Activated naive CD4-positive, alpha-beta T cell (primary cell): ENCODE measurements at places on chromosomes 3 and 15.

- no peak for DNase-seq
Observed at GRCh38 chr3:64809086-64809485, 121.3 kb upstream of the ADAMTS9 start.

DNA sequence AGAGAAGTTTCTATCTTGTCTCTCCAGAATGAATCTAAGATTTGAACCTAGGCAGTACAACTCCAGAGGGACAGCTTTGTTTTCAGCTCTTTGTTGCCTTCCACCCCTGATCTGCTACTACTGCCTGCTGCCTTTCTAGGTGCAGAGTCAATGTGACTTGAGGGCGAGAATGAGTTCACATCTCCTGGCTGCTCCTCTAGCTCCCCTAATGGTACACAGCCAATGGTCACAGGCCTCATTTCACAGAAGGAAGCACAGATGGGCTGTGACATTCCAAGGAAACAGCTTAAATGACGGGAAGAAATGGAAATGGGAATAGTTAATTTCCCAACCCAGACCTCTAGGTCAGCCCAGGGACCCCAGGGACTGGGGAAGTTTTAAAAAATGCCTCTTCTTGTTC lies 32.4 kb downstream of the FAM43A start:
- DNase-seq = no peak

- no peak for DNase-seq
Observed at GRCh38 chr15:60609721-60610320, 130.9 kb upstream of the ICE2 start.

GRCh38 chr3:117611211-117611610 lies 901.6 kb downstream of the TUSC7 start:
- DNase-seq = no peak

DNA sequence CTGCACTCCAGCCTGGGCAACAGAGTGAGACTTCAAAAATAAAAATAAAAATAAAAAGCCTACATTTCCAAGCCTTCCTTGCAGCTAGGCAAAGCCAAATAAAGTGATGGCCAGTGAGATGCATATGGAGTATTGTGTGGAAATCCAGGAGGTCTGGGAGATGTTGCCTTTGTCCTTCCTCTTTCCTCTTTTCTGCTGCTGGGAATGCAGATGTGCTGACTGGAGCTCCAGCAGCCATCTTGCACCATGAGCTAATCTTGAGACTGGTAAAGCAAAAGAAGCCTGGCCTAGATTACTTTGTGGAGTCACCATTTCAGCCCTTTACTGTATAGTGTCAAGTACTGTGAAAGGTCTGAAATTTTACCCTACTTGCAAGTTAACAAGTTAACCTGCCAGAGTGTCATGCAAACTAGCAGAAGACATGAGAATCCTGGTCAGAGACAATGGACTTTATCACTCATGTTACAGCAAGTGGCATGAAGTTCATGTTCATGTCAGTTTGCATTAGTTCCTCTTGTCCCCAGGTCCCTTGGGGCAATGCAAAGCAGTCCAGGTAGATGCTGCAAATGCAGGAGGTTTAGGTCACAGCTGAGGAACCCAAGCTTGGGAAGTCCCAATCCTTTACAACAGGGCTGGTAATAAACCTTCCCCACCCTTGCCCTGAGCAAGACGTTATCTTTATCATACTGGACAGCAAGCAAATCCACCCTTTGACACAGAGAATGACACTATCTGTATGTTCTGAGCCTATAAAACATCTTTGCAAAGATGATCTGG lies 103.1 kb downstream of the TLE3 start:
- DNase-seq = no peak

DNA sequence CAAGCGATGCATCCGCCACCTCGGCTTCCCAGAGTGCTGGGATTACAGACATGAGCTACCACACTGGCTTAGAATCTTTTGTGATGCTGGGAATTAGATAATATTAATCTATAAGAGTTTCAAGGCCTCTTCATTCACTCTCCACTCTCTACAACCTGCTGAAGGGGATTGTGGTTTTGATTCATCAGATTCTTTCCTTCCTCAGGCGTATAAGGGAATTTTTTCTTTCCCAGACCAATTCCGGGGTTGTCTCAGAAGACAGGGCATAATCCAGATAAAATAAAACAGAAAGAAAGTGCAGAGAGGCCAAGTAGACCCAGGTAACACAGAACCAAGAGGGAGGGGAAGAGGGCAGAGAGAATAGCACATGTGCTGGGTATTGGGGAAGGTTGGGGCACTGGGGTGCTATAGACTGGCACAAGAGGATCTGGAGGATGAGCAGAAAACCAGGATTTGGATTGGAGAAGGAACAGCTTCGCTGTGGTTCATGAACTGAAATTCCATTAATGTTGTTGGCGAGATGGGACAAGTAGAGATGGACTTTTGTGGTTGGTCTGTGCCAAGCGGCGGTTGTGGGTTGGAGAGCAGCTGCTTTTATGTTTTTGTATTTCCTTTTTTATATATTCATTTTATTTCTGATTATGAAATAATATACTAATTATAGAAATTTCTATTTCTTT lies 12.8 kb downstream of the ARL6IP5 start:
- no peak for DNase-seq

GRCh38 chr3:158768361-158768787 lies 33.5 kb upstream of the MFSD1 start:
- no peak for DNase-seq

- DNase-seq = no peak
Observed at GRCh38 chr3:119759962-119760361, 21.9 kb upstream of the NR1I2 start.

DNA sequence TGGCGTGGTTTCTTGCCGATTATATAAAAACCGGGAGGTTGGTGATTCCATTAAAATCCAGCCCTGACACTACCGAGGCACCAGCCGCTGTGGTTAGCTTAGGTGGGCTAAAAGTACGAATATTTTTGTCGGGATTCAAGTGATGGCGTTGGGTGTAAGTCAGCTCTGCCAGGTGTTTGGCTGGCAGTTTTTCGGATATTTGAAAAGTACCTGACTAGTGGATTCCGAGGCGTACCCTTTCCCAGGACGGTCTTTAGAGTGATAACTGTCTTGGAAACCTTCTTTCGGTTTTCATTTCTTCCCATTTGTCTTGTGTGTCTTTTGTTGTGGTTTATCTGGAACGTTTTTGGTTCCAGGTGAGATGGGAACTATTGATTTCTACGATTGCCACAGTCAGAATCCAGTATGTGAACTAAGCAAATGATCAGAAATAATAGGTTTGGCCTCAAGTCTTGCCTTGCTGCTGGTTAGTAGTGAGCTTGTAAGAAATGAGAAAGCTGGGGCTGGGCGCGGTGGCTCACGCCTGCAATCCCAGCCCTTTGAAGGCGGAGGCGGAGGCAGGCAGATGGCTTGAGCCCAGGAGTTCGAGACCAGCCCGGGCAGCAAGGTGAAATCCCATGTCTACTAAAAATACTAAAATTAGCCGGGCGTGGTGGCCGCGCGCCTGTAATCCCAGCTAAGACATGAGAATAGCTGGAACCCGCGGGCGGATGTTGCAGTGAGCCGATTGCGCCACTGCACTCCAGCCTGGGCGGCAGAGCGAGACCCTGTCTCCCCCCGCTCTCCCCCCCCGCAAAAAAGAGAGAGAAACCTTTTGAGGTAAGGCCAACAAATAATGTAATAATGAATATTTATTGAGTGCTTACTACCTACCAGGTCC lies 1.4 kb downstream of the FYTTD1 start:
- peak; percentile 10 for DNase-seq

DNA sequence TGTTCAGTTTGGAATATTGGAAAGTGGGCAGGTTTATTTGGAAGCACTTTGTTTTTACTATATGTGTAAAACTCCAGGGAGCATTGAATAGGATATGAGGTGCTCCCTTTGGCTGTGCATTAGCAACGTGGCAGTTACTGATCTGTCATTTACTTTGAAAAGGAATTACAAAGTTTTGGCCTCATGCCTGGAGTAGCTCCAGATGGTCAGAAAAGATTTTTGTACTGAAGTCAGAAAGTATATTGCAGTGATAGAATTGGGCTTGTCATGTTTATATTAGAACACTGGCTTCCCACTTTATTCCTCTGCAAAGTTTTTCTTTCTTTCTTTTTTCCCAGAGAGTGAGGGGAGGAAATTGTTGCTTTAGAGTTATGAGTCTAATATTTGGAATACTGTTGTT lies 26.1 kb downstream of the FNDC3B start:
- DNase-seq = no peak

GRCh38 chr15:56877255-56877970 lies 41.0 kb upstream of the TCF12 start:
- no peak for DNase-seq

GRCh38 chr3:45943207-45943846 lies at the start of gene CXCR6:
TSS of gene CXCR6 (plus strand) at chr3:45943464. CDS start at chr3:45946482, 3,018 bp downstream.
- no peak for DNase-seq

GRCh38 chr3:62696011-62696410 lies 179.2 kb downstream of the CADPS start:
- DNase-seq = no peak

- no peak for DNase-seq
Observed at GRCh38 chr15:45180201-45180600, 7.6 kb downstream of the SHF start.

- DNase-seq = no peak
Observed at GRCh38 chr3:138594150-138594934, at the start of gene CEP70. TSS of gene CEP70 (minus strand) at chr3:138594260. CDS start at chr3:138572927, 21,333 bp downstream.

GRCh38 chr3:158845765-158846350 lies 44.0 kb downstream of the MFSD1 start:
- DNase-seq = no peak

DNA sequence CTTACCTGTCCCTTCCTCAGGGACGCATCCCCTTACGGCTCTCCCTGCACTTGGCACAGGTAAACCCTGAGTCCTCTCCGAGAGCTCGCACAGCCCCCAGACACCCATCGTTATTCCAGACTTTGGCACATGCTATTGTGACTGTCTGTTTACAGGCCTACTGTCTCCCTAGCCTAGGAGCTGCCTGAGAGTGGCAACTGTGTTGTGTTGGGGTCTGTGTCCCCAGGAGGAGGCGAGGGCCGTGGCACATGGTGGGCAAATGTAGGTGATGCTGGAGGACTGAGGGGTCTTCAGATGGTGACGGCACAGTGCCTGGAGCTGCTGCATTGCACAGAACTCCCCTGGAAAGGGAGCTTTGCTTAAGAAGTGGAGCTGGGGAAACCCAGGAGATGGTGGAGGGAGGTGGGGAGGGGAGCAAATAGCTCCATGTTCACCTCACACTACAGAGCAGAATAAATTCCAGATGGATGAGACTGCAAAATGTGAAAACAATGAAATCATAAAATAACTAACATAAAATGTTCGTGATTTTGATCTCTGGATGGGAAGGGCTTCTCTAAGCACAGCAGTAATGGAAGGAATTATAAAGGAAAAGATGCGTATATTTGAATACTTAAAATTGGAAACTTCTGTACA lies 96.5 kb downstream of the SMAD6 start:
- DNase-seq = no peak

- no peak for DNase-seq
Observed at GRCh38 chr15:61459785-61460707, 230.9 kb upstream of the RORA start.

GRCh38 chr15:71758711-71759110 lies 51.6 kb upstream of the NR2E3 start:
- no peak for DNase-seq

DNA sequence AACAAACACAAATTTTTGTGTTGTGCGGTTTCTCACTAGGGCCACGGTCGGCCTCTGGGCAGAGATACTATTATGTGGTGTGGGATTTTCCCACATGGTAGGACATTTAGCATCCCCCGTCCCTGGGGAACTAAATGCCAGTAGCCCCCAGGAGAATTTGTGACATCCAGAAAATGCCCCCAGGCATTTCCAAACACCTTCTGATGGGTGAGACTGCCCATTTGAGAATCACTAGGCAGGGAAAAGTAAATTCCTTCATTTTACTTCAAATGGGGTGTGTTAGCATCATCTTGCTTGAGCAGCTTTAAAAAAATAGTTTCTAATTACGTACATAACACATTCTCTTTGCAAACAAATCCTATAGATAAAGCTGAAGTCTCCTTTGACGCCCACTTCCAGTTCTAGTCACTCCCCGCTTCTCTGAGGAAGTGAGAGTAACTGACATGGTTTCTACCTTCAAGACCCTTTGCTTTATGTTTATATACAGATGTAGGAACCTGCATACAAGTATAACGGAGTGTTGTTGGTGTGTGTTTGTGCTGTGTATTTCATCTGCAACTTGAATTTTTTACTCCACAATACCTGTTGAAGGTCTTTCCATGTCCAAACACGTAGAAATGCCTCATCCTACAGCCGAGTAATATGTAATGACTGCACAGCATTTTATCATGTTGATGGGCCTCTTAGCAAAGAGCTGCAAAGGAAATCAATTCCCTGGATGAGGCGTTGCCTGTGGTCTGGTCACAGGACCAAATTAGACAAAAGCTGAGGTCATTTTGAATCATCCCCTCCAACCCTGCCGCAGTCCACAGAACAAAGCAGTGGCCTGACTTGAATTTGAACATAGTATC lies 31.4 kb upstream of the ZBTB38 start:
- no peak for DNase-seq

GRCh38 chr3:24832891-24833290 lies 338.2 kb upstream of the THRB start:
- DNase-seq = no peak

GRCh38 chr15:91140601-91141000 lies 40.5 kb downstream of the SV2B start:
- DNase-seq = no peak

DNA sequence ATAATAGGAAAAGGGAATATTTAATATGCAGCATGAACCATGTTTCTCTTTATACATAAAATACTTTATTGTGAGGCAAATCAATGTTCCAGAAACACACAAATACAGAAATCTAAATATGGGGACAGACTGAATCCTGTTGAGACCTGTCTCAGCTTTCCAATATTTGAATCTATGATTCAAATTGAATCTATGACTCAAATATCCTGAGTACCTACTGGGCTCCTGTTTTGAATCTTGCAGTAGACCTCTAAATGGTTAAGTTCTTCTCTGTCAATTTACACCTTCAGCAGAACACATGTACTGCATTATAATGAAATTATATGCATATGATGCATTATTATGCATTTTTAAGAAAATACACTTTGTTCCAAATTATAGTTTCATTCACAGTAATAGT lies 143.2 kb upstream of the PLXND1 start:
- DNase-seq = no peak

- DNase-seq = no peak
Observed at GRCh38 chr15:79172801-79173460, 82.4 kb upstream of the RASGRF1 start.

DNA sequence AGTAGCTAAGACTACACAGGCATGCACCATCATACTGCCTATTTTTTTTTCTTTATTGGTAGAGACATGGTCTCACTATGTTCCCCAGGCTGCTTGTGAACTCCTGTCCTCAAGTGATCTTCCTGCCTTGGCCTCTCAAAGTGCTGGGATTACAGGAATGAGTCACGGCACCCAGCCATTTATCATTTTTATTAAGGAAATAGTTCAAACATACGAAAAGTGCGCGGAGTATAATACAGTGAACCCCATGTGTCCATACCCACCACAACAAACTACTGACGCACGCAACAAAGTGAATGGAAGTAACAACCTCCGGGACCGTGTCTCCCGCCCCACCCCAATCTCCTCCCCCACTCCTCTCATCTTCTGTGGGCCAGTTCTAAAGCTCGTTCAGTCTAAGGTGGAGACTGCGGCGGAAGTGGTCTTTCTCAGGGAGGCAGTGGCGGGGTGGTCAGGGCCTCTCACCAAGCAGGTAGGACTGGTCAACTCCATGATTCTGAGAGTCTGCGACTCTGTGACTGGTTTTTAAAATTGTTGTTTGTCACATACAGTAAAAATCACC lies 42.1 kb downstream of the DNAJB8 start:
- no peak for DNase-seq
